ENCODE measurements at places on chromosomes 11 and 22.

DNA sequence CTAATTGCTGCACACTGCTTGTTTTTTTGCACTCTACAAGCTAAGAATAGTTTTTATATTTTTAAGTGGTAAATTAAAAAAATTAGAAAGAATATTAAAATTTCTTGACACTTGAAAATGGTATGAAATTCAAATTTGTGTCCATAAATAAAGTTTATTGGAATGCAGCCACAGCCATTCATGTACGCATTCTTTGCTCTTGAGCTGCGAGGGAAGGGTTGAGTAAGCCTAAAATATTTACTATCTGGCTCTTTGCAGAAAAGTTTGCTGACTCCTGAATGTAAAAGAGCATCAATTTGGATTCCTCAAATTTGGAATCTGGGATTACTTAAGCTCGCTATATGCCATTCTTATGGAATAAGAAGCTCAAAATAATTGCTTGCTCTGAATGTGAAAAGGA is 3.4 kb upstream of the ADAMTS8 start:
- DNase-seq = no peak

GRCh38 chr11:79095424-79095823 is 345.4 kb downstream of the TENM4 start:
- no peak for DNase-seq

GRCh38 chr11:46916286-46917108 is 1.9 kb downstream of the LRP4 start:
- DNase-seq = no peak

DNA sequence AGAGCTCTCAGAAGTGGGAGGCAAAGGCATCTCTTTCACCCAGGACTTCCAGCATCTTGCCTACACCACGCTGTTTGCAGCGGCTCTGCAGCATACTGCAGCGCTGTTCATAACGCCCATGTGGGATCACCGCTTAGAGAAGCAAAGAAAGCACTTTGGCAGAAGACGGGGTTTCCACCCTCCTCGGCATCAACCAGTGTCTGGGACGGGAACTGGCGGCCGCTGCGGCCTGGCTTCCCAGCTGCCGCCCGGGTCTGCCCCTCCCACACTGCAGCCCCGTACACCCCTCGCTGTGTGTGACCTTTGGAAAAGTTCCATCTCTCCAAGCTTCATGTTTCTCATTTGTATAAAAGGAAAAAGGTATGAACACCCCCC is 545 bp upstream of the TIRAP start:
- DNase-seq = no peak

DNA sequence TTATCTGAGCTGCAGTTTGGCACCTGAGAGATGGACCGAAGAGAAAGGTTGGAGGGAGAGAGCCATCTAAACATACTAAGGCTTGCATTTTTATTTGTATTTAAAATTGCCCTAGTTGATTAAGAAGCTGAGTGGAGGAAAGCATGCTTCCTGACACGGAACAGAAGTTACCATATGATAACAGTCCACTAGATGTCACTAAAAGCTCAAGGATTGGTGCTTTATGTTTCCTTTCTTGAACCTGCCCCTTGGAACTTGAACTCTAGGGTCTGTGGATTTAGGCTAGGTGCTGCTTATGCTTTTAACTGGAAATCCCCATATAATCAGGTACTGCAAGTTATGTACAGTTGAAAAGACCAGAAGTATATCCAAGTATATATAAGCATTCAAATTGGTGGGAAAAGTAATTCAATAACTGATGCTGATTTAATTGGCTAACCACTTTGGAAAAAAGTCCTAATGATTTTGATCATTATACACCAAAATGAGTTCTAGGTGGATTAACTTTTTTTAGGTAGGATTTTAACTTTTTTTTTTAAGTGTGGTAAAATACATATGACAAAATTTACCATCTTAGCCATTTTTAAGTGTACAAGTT is 9.5 kb downstream of the RBMXL2 start:
- no peak for DNase-seq

DNA sequence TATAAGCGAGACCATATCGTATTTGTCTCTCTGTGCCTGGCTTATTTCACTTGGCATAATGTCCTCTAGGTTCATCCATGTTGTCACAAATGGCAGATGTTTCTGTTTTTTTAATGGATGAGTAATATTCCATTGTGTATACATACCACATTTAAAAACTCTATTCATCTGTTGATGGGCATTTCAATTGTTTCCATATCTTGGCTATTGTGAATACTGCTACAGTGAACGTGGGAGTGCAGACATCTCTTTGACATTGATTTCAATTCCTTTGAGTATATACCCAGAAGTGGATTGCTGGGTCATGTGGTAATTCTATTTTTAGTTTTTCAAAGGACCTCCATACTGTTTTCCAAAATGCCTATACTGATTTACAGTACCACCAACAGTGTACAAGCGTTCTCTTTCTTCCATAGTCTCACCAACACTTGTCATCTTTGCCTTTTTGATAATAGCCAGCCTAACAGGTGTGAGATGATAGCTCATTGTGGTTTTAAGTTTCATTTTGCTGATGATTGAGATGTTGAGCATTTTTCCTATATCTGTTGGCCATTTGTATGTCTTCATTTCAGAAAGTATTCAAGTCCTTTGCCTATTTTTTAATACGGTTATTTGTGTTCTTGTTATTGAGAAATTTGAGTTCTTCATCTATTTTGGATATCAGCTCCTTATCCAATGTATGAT is 194.7 kb upstream of the E2F8 start:
- no peak for DNase-seq

DNA sequence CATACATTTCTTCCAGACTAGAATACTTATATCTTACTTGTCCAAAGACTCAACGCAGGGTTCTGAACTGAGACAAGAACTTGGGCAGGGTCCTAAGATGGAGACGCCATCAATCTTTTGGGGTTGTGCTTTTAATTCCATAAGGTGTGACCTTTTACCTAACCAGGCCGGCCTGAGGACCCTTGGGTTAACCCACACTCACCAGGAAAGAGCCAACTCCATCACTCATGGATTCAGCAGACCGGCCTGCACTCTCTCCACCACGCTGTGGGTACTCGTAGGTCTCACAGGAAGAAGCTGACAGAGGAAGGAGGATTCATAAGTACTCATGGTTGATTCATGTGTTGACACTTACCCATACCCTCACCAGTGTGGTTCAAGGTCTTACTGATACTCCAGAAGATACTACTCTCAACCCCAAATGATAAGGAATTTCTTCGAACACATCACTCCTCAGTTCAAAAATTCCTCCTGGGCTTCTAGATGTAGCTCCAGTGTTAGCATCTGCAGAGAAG is 36.2 kb downstream of the USP35 start:
- DNase-seq = no peak

GRCh38 chr11:134207538-134208239 is 16.1 kb downstream of the NCAPD3 start:
- DNase-seq = no peak

Measured in H1 (cell line).